ENCODE measurements at places on chromosomes 7 and 10. TPM values are rescaled to one million over a fixed set of nuclear protein-coding genes. Genes with fewer than 3 reads are reported as not detected.

Gene ANKRD61
- 3.4 TPM for polyA plus RNA-seq

GRCh38 chr10:43857206-43857930 is 208.7 kb upstream of the ZNF32 start:
- DNase-seq = no peak

DNA sequence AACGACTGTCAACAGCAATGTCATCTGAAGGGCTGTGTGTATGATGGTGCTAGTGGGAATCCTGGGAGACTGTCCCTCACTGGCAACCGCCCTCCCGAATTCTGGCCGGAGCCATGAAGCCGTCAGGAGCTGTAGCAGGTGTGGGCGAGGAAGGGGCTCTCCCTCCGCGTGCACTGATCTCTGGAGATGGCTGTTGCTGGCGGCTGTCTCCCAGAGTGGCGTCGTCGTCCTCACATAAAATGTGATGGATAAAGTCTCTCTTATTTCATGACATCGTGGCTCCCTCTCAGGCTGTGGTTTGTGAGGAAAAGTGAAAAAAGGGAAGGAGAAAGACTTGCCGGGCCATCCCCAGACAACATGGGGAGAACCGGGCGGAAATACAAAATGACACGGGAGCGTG is 216.5 kb downstream of the DNAJB6 start:
- no peak for DNase-seq

- DNase-seq = no peak
Measured at GRCh38 chr7:148888300-148888699, 4.2 kb upstream of the EZH2 start.

Gene CELF2
- polyA plus RNA-seq = 12.5 TPM

Gene TMEM176B
- 78.4 TPM for polyA plus RNA-seq

Gene NEUROG3
- polyA plus RNA-seq = not detected

GRCh38 chr10:113742466-113742865 is 9.0 kb upstream of the PLEKHS1 start:
- DNase-seq = no peak

- DNase-seq = no peak
Measured at GRCh38 chr10:21759232-21759631, 225.2 kb downstream of the MLLT10 start.

Gene CLRN3
- polyA plus RNA-seq = 22.5 TPM

Gene ZNF655
- polyA plus RNA-seq = 114 TPM

Gene ZNF25
- polyA plus RNA-seq = 17.2 TPM

DNA sequence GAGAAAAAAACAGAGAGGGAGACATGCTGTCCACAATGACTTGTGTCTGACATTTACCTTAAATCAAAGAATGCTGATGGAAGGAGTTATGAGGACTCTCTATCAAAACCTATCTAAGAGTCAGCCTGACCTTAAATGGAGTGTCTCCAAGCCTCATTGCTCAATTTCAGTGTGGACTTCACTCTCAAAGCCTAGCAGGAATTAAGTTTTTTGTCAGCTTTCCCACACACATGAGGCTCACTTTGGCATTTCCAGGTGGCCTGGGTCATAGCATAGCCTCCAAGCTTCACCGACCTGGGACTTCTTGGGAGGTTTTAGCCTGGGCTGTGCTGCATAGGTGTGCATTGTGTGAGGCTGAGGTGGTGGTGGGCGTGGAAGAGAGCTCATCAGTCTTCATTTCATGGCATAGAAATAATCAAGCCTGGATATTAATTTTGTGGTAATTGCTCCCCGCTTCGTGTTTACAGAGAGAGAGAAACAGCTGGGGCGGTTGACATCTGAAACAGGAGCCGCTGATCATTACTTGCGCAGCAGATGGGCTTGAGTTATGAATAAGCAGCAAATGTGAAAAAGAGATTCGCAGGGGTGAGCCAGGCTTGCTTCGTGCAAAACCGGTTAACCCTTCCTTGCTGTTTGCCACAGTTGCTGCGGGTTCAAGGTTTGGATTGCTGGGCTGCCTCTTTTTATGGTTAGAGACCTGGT is 647.8 kb downstream of the INHBA start:
- DNase-seq = no peak

DNA sequence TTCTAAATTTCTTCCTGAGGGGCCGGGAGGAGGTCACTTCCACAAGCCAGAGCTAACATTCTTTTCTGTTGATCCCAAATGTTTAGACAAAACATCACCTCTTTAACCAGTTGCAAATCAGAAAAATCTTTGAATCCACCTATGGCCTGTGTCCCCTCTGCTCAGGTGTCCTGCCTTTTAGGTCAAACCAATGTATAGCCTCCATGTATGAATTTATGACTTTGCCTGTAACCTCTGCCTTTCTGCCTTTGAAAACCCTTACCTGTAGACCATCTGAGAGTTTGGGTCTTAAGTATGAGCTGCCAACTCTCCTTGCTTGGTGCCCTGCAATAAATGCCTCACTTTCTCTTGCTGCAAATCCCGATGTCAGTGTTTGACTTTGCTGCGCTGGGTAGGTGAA is 44.1 kb upstream of the MSRB2 start:
- no peak for DNase-seq

Gene FAM107B
- polyA plus RNA-seq = 105 TPM

Gene CRPPA
- polyA plus RNA-seq = 6.0 TPM

Gene DRGX
- not detected for polyA plus RNA-seq

DNA sequence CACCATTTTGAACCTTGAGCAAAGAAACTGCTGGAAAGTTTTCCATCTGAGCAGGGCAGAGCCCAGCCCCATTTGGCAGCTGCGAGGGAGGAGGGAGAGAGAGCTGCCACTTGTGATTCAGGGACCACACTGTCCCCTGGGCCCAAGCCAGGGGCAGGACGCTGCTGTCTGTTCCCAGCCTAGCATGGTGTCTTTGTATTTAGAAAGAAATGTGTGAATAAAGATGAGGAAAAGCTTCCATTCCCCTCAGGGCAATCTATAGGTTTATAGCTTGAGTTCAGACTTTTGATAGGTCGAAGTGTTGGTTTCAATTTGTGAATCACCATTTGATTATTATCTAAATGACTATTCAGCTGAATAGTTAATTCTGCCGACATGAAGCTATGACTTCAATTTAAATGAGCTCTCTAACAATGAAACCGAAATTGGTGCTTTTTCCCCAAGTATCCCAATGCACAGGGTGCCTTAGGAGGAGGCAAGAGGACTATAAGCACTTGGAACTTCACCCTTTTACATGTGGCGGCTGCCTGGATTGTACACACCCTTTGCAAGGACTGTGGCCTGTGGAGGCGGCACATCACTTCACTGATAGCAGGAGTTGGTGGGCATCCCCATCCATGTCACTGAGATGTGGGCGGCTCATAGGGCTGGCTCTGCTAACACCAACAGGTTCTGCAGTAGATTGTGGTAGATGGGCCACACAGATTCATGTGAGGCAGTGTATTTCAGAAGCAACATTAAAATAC is 223.5 kb downstream of the CCDC3 start:
- no peak for DNase-seq

DNA sequence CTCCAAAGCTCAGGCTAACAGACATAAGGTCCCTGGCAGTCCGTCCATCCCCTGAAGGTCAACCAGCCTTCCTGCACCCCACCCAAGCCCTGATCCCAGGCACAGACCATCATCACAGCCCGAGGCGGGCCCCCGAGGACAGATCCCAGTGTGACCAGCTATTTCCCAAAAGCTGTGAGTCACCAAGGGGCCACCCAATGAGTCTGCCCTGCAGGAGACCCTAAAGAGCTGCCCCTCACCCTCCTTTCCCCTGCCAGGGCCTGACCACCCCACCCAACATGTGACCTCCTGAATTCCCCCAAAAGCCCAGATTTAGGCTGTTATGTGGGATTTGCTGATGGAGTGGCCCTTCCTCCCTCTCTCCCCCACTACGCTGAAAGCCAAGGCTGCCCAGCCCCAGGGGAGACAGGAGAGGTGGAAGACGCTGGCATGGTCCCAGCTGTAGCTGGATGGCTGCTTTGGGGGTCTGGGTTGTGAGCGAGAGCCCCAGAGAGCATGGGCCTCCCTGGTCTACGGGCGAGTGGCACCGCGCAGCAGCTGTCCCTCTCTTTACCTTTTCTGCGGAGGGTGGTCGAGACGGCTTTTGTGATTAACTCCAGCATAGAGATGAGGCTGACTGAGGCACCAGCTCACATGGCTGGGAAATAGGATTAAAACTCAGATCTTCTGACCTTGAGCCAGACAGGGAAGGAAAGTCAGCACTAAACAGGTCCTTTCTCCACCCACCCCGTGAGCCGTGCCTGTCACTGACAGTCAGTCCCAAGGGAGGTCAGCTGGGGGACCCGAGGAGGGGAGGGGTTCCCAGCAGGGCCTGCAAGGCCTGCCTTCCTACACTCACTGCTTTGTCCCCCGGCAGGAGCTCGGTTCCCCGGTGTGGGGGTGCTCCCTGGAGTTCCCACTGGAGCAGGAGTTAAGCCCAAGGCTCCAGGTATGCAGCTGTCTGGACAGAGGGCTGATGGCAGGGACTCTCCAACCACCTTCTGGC is 16.7 kb downstream of the ELN start:
- no peak for DNase-seq

GRCh38 chr10:44931621-44932516 is 20.7 kb downstream of the TMEM72 start:
- DNase-seq = no peak

- peak; percentile 11 for DNase-seq
Measured at GRCh38 chr7:21550821-21551531, 8.1 kb downstream of the DNAH11 start.

Gene OR9A2
- polyA plus RNA-seq = not detected

GRCh38 chr7:37970211-37970610 is 49.8 kb downstream of the EPDR1 start:
- DNase-seq = no peak

- no peak for DNase-seq
Measured at GRCh38 chr10:59905731-59906416, 482 bp downstream of the CCDC6 start.

GRCh38 chr10:69800109-69800508 is 1.6 kb upstream of the COL13A1 start:
- peak; percentile 80 for DNase-seq

DNA sequence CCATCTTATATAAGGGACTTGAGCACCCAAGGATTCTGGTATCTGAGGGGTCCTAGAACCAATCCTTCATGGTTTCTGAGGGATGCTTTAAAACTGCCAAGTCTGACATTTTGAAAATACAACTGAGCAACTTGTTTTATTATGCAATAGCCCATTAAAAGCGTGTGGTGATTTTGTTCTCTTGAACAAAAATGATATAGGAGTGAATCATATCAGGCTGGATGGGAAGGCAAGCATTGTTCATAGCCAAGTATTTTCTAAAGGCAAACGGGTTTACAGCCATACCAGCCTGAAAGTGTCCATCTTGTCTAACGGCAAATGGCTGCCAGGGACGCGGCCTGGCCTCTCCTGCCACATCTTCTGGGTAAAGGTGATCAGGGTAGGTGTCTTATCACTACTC is 23.4 kb downstream of the RPP38 start:
- no peak for DNase-seq

GRCh38 chr7:1493129-1493528 is 11.1 kb downstream of the INTS1 start:
- no peak for DNase-seq

Gene NME8
- not detected for polyA plus RNA-seq

Gene SH3PXD2A
- polyA plus RNA-seq = 32.0 TPM

- DNase-seq = no peak
Measured at GRCh38 chr10:98323221-98324164, 55.5 kb upstream of the LOXL4 start.

Gene TAS2R16
- not detected for polyA plus RNA-seq

GRCh38 chr10:95850791-95851190 is 57.0 kb upstream of the CC2D2B start:
- DNase-seq = no peak

Gene BMPER
- polyA plus RNA-seq = 22.7 TPM

GRCh38 chr7:48471196-48471595 is 299.9 kb downstream of the ABCA13 start:
- no peak for DNase-seq

Gene LRRC61
- 20.0 TPM for polyA plus RNA-seq

Gene DENND10
- polyA plus RNA-seq = 63.3 TPM

DNA sequence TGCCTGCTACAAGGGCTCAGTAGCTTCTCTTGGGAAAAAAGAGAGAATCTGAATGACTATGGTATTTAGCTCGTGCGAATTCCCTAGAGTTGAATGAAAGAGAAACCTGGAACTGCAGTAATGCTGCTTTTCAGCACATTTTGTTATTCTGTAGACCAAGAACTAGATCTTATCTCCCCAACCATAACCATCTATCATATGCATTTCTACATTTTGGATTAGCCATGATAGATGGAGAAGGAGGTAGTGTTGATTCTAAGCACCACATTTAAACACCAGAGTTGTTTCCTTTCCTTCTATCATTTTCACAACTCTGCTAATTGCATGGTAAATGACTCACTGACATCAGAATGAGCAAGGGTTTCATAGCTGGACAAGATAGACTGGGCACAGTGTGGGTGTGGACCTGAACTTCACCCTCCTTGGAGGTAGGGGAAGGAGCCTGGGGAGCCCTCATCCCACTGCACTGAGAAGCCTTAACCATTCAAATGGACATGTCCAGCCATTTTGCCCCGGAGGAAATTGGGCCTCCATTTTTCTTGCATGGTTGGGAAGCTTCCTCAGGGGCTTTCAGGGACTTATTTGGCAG is 55.3 kb upstream of the BMPER start:
- DNase-seq = no peak

DNA sequence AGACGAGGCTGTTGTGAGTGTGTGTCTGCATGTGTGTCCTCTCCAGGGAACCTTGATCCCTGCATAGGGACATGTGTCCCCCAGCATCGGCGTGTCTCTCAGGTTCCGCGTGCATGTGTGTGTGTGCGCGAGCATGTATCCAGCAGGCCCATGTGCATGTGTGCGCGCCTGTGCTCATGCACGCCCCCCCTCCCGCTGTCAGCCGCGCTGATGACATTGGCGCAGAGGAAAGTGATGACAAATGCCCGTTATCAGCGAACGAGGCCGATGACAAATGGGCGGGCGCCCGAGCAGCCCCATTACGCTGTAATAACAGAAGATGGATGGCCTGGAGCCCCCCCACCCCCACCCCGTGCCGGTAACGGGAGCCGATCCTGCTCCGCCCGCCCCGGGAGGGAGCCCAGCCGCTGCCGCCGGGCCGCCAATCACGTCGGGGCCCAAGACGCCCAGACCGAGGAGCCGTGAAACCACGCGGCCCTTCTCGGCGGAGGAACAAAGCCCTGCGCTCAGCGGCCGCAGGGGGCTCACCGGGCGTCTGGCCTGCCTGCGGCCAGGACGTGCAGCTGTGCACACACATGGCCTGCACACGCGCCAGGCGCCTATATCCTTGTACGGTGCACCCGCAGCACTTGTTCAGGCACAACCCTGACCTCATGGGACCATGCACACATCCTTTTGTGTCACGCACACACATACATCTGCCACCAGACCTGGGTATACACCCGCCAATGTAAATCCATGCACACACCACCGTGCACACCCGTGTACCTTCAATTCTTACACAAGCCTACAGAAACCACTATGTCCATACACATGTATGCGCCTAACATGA is 21.5 kb downstream of the POLL start:
- DNase-seq = peak; percentile 29

Measured in left kidney (tissue), 8 donors.